ENCODE measurements at places on chromosomes 1 and 21. TPM values are rescaled to one million over a fixed set of nuclear protein-coding genes. Genes with fewer than 3 reads are reported as not detected.

ITGB2 gene
- total RNA-seq = not detected

OR2T11 gene
- not detected for total RNA-seq

NSL1 gene
- total RNA-seq = 68.3 TPM

RASAL2 gene
- total RNA-seq = 19.5 TPM

RXFP4 gene
- not detected for total RNA-seq

Data from mesangial cell (primary cell).